ENCODE measurements at places on chromosomes 16 and 17. TPM values are rescaled to one million over a fixed set of nuclear protein-coding genes. Genes with fewer than 3 reads are reported as not detected.

DNA sequence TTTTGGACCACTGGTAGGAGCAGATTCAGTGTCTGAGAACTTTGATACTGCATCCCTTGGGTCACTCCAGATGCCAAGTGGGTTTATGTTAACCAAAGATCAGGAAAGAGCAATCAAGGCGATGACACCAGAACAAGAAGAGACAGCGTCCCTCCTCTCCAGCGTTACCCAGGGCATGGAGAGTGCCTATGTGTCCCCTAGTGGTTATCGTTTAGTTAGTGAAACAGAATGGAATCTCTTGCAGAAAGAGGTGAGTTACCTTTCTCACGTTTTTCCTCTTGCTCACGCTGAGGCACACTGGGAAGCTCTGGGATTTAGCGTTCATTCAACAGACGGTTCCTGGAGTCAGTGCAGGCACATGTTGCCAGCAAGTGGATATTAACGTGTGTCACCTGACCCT lies 58.0 kb downstream of the NUP88 start:
- DNase-seq, result no peak

GRCh38 chr16:23148513-23149266 lies 562 bp downstream of the USP31 start:
- DNase-seq, result peak; percentile 65

GRCh38 chr17:29412780-29413565 lies 22.8 kb downstream of the TAOK1 start:
- no peak for DNase-seq

Gene AKTIP
- 30.0 TPM for total RNA-seq

GRCh38 chr17:57121308-57122042 lies 36.4 kb downstream of the AKAP1 start:
- no peak for DNase-seq

Gene CDRT15
- total RNA-seq, result not detected
